Renal pelvis (tissue), 12 donors: ENCODE measurements at places on chromosomes 1 and 21.

GRCh38 chr1:215140135-215140534 lies 57.6 kb downstream of the KCNK2 start:
- DNase-seq: no peak

- DNase-seq: no peak
Measured at GRCh38 chr1:16913181-16913832, 8.4 kb upstream of the CROCC start.

GRCh38 chr1:56710646-56711045 lies 65.5 kb downstream of the PRKAA2 start:
- no peak for DNase-seq

- DNase-seq: no peak
Measured at GRCh38 chr1:38892976-38893375, 11.6 kb upstream of the GJA9 start.

DNA sequence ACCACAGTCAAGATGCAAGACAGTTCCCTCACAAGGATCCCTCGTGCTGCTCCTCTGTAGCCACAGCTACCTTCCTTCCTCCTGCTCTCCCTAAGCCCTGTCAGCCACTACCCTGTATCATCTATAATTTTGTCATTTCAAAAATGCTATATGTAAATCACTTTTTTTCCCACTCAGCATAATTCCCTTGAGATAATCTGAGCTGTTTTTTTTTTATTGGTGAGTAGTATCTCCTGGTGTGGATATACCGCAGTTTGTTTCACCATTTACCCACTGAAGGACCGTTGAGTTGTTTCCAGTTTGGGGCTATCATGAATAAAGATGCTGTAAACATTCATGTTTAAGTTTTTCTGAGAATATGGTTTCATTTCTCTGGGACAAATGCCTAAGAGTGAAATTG lies 88.2 kb downstream of the HUNK start:
- DNase-seq: no peak

DNA sequence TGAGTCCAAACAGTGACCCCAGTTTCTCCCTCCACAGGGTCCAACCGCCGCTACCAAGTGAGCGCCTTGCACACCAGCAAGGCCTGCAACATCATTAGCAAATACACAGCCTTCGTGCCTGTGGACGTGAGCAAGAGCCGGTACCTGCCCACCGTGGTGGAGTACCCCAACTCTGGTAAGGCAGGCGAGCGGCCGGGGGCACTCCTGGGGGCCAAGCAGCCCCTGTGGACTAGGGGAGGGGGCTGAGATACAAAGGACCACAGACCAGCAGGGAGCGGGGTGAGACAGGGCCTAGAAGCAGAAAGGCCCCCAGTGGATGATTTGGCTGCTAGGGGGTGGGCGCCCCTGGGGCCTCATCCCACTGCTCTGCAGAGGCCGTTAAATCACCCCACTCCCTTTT lies 54.7 kb downstream of the VWA5B1 start:
- DNase-seq: no peak

- no peak for DNase-seq
Measured at GRCh38 chr1:18142471-18142870, 34.9 kb downstream of the IGSF21 start.

- no peak for DNase-seq
Measured at GRCh38 chr1:162612606-162613400, 19.5 kb upstream of the DDR2 start.

GRCh38 chr1:169698976-169699375 lies 12.4 kb downstream of the SELL start:
- no peak for DNase-seq

- no peak for DNase-seq
Measured at GRCh38 chr1:87117761-87118368, 203.4 kb downstream of the HS2ST1 start.

DNA sequence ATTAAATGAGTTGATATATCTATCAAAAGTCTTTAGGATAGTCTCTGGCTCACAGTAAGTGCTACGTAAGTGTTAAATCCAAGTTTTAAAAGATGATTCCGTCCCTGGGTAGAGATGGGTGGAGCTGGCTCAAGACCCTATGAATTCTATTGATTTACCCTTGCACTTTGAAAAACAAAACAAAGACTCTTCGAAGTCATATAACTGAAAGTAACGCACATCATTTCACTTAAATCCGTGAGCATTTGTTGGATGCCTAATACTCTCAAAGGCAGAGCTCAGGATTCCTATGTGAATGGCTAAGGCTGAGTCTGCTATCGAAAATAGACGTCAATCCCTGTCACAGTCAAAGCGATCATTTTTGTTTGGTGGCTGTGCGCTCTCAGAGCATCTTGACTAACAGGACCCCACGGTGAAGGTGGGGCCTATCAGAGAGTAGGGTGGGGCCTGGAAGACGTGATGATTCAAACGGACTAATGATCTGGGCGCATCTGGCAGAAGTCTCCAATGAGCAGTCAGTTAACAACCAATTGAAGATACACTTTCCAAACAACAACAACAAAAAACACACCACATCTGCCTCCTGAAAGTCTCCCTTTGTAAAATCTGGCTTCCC lies 1.2 kb upstream of the NUCKS1 start:
- no peak for DNase-seq

- DNase-seq: no peak
Measured at GRCh38 chr1:205424901-205425600, 3.2 kb upstream of the LEMD1 start.

DNA sequence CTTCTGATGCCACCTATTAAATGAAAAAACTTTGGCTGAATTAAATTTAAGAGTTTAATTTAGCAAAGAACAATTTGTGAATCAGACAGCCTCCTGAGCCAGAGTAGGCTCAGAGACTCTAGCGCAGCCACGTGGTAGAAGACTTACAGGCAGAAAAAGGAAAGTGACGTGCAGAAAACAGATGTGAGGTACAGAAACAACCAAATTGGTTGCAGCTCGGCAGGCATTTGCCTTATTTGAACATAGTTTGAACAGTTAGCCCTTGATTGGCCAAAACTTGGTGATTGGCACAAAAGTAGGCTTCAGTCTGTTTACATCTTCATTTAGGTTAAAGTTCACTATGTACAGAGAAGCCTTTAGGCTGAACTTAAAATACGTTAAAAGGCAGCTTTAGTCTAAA lies 22.9 kb downstream of the TCP10L start:
- no peak for DNase-seq

GRCh38 chr1:201566933-201567801 lies 28.2 kb downstream of the NAV1 start:
- no peak for DNase-seq

DNA sequence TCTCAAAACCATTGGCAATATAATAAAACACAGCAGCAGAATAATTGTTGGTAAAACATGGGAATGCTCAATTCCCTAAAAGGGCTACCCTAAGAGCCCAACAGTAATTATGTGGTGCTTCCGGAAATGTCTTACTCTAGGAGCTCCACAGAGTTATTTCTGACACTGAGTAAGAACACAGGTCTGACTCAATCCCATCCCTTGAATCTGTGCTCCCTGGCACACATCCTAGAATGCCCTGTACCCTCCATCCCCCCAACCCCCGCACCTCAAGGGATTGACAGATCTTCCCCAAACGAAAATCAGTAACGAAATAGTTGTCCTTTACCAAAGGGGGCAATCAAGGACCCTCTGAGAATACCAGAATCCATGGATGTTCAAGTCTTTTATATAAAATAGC lies 71.9 kb downstream of the SMYD2 start:
- no peak for DNase-seq

DNA sequence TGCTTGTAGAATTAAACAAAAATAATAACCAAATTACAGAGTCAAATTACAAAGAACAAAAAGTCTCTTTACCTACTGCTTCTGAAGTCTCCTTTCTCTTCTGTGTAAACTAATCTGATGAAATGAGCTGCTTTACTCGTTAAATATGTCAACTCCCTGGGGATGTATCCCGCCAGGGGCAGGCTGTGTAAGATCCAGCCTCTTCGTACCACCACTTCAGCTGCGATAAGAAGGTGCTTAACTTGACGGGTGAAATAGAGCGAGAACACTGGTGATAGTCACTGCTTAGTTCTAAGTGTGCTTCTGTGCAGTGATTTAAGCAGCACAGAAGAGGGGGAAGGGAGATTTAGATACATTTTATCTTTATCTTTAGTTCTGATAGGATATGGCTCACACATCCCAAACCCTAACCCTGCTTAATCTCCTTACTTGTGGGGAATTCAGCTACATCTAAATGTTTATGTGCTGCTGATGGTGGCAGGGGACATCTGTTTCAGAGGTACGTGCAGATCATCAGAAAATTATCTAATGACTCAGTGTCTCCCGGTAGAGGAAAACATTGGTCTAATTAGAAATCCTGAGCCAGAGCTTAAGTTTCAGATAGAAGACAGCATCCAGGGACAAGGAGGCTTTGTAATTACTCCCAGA lies 46.0 kb downstream of the RHOU start:
- no peak for DNase-seq

DNA sequence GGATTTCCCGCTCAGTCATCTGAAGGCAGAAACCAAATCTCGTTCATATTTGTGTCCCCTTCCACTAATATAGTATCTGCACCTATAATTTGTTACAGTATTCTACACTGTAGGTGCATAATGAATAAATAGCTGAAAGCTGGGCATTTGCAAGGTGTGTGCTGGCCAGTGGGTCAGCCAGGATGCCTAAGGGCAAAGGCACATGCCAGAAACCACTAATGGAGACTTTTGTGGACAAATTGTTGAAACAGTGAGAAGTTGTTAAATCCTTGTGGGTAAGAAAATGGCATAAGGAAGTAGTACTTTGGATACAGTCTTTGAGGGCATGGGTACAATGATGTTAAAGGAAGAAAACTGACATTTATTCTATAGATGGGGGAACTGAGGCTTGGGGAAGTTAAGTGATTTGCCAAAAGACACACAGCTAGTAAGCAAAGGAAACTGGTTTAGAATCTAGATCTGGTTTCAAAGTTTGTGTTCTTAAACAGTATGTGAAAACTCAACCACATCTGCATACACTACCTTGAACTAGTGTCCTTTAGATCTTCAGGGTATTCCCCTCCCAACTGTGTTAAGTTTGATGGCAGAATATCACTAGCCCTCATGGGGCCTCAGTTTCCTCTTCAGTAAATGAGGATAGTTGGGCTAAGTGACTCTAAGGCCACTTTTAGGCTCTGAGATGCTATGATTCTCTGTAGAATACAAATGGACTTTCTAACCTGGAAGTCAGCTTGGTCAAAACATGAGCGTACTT lies 26.5 kb upstream of the LRRC8C start:
- no peak for DNase-seq

- no peak for DNase-seq
Measured at GRCh38 chr1:18090636-18091035, 17.0 kb upstream of the IGSF21 start.

GRCh38 chr1:221272940-221273339 lies 393.7 kb downstream of the HLX start:
- DNase-seq: no peak

DNA sequence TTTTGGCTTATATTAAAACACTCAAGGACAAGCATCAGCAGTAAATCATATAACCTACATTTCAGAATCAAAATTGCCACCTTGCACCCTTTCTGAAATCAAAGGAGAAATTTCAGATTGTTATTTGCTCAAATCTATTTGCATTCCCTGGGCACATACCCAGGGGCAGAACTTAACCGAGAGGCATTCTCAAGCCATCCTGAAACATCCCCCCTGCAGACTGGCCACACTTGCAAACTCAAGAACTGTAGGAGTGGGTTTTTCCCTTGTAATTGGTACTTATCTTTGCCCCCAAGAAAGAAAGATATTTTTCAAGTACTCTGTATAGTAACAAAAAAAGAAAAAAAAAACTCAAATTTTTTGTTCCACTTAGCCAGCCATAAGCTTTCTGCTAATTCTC lies 213.6 kb upstream of the ESRRG start:
- no peak for DNase-seq

DNA sequence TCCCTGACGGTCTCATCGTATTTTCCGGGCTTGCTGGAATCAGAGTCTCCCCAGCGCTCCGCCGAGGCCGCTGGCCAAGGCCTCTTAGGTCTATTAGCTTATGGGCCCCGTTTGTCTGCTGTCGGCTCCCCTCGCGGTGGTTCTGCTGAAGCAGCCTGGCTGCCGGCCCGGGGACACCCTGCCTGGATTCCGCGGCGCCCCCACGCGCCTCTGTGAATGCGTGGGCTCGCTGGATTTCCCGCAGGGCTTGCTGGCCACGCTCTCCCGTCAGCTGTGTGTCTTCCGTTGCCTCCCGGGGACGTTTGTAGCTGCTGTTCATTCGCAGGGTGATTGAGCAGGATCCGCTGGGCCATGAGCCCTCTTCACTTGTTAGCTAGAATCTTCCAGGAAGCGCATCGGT lies 8.4 kb downstream of the LRRC3 start:
- no peak for DNase-seq

- DNase-seq: peak; percentile 70
Measured at GRCh38 chr1:27395441-27396195, 3.2 kb downstream of the GPR3 start.

- no peak for DNase-seq
Measured at GRCh38 chr21:16457498-16457897, 727.7 kb downstream of the USP25 start.

GRCh38 chr1:210400043-210400840 lies 71.5 kb downstream of the HHAT start:
- DNase-seq: peak; percentile 27

DNA sequence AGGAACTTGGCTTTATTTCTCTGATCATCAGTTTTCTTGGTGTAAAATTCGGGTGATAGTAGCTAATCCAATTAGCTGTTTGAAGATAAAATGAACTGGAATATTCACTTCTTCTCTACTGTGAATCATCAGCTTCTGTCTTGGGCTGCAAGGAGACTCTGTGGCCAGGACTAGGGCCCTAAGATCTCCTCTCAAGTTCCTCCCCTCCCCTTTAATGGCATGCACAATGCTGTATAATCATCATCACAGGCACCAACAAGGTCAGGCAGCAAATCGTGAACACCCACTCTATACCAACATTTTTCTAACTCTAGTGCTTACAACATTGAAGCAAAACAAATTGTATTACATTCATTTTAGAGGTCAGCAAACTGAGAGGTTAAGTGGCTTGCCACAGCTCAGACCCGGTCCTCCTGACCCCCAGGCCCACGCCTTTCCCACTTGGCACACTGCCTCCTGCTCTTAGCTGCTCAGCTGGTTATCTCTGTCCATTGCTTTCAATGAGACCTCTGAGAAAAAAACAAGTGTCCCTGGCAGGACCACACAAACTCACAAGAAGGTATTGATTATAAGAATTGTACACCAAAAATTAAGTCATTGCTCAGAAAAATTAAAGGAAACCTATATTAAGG lies 31.8 kb downstream of the LRRC52 start:
- no peak for DNase-seq

DNA sequence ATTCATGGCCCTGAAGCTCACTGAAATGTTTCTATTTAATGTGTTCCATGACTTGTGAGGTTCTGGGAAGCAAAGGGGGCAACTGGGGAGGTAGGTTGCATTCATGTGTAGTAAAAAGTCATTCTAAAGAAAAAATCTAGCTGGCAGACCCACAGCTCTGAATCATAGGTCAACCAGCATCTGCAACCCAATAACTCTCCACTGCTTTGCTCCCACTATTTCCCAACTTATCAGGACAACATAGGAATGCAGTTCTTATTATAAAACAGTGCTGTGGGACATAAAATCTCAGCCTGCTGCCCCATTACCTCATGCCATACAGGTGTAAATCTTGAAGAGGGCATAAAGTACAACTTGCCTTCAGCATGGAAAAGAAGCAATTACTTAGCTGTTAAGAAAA lies 576.1 kb upstream of the PTBP2 start:
- no peak for DNase-seq
